ENCODE measurements at places on chromosomes 6 and 20. TPM values are rescaled to one million over a fixed set of nuclear protein-coding genes. Genes with fewer than 3 reads are reported as not detected.

GRCh38 chr6:12174878-12175277 lies 115.3 kb upstream of the EDN1 start:
- DNase-seq, result no peak

GRCh38 chr20:5161536-5162164 lies 34.8 kb downstream of the CDS2 start:
- no peak for DNase-seq

VEGFA gene
- total RNA-seq, result 5.8 TPM

GNMT gene
- not detected for total RNA-seq

All from dermis blood vessel endothelial cell (primary cell).